ENCODE measurements at places on chromosomes 3 and 15.
A peak's percentile ranks its signal among the peaks of the same experiment; 100 is the strongest.

DNA sequence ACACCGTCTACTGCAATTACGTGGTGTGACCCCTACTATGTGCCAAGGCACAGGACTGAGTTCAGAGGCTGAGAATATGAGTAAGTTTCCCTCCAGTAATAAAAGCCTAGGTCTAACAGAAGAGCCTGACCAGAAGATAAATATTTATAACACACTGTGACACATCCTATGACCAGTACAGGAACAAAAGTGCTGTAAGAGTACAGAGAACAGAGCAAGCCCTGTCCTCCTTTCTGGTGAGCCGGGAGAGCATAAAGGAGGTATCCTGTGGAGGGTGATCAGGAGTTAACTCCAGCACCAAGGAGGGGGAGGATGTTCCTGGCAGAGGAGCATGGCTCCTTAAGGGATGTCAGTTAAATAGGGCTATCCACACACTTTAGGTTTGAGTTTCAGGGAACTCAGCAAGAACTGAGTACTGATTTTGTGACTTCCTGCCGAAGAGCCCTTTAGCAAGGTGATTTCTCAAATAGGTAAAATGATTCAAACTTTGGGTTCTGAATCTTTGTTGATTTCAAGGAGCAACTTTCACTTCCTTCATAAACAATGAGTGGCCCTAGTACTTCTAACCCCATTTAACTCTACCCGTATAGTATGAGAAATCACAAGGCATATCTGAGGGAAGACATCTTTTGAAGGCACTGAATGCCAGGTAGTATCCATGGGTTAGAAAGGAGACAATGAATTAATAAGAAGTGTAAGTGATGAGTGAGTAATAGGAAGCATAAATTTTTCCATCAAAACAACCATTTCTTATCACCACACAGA lies 198.0 kb downstream of the THRB start:
- DNase-seq, result no peak

GRCh38 chr3:195907934-195908693 lies at the start of gene TNK2:
TSS of gene TNK2 (minus strand) at chr3:195908551. CDS start at chr3:195888588, 19,963 bp downstream.
- no peak for DNase-seq

DNA sequence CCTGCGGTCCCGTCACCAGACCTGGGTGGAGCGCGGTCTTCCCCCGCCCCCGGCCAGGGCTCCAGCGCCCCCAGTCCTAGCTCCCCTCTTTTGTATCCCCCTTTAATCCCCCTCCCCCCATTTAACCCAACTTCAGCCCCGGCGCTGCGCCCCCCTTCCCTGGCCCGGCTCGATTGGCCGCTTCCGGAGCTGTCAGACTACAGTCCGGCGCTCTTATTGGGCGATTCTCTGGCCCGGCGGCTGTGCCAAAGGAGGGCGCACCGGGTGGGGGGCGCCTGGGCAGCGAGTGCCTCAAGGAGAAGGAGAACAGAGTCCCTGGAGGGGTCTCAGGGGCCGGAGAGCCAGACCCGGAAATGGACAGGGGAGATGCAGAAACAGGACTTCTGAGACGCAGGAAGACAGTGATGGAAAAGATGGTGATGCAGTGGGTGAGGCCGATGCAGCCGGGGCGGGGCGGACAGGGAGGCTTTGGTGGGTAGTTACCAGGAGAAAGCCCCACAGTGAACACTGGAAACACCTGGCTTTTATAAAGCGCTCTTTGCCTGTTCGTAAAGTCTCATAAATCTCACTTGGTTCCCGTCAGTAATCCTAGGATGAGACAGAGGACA lies 1.2 kb upstream of the ADCY5 start:
- DNase-seq, result peak; percentile 10

- peak; percentile 50 for DNase-seq
Measured at GRCh38 chr15:34628577-34629152, 45.2 kb upstream of the GOLGA8B start.
